Effector CD4-positive, alpha-beta T cell (primary cell): ENCODE measurements at places on chromosomes 5 and 9.
A peak's percentile ranks its signal among the peaks of the same experiment; 100 is the strongest.

DNA sequence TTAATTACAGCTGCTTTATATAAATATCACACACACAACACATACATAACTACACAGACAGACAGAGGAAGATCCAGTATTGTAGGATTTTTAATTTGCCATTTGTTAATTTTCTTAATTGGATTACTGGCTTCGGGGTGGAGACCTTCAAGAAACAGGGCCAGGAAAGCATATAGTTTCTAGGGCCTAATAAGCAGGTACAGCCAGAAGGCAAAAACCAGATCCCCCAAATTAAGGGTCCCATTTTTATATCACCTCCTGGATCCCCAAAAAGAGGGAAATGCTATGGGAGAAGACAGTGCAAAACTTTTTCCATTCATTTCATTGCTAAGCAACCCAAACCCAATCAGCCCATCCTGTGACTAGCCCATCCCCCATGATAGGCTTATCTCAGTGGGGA is 373.3 kb upstream of the FAM174A start:
- DNase-seq: no peak

- no peak for DNase-seq
Measured at GRCh38 chr5:62608529-62609511, 30.2 kb downstream of the LRRC70 start.

DNA sequence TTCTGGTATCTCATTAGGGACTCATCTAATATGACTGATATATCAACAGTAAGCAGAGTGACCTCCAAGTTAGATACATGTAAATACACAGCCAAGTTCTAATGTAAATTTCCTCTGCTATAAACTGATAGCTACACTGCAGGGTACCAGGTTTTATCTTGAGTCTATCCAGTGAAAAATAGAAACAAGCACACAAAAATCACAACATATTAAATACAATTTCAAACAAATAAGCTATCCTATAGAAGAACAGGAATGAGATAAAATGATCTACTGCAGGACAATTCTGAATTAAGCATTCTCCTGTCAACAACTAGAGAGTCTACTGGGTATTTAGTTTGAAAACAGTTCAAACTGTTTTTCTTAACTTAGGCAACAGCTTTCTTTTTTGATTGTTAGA is 42.7 kb downstream of the NR3C1 start:
- DNase-seq: no peak

GRCh38 chr5:151924564-151925301 is at the start of gene GLRA1:
TSS of gene GLRA1 (minus strand) at chr5:151924851. CDS start at chr5:151924549, 302 bp downstream.
- peak; percentile 44 for DNase-seq

GRCh38 chr9:70577671-70578070 is 163.2 kb upstream of the KLF9 start:
- no peak for DNase-seq

DNA sequence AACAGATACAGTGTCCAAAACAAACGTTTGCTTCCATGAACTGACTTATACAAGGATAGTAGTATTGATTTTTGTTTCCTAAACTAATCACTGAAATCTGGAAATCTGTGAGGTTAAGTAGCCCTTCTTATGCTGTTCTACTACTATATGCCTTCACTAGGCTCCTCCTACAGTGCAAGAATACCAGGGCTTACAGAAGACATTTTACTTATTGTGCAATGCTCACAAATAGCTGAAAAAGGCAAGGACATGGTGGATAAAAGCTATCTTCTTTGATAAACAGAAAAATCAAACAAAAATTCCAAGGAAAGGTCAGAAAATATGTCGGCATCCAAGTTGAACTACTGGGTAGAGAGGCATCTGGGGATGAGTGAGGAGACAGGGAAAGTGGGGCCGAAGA is 61.9 kb downstream of the OXCT1 start:
- no peak for DNase-seq

DNA sequence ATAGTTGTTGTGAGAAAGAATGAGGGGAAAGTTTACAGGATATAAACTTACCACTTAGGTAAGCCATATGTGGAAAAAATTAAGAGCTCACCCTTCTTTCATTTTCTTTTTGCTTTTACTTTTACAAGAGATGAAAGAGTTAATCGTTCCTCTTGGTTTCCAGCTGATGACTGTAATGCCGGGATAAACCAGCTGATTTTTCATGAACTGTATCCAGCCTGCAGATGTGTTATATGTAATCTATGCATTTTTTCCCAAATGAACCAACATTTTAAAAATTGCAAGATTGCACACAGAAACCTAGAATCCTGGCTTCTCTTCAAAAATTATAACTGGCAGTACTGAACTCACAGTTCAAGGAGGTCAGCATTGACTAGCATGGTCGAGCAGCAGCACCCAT is 185.9 kb downstream of the GRIA1 start:
- DNase-seq: no peak
